ENCODE measurements at places on chromosomes 11 and 22.

DNA sequence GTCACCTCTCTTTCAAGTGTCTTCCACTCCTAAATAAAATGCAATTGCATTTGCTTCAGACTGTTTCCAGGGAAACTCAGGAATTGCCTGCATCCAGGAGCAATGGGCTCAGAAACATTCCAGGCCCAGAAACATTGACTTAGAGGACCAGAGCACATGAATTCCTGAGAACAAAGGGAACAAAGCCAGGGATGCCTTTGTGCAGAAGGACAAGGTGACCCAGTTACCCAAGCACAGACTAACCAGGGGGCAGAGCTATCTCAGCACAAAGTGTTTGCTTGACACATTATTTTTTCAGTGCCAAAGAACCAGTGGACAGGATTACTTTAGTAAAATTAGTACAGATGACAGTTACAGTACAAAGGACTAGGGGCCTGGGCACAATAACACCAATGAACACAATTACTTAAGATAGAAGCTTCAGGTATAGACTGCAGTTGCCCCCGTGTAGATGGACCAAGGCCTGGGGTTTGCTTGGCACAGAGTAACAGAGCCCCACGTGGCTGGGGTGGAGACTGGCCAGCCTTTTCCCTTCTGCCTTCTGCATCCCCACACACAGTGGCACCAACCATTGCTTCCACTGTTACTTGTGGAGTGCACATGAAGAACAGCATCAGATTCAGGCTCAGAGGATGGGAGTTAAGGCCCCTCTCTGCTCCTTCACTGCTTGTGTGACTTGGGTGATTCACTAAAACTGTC is 500.8 kb downstream of the INSC start:
- DNase-seq: no peak

GRCh38 chr11:104462341-104462740 is 298.4 kb upstream of the PDGFD start:
- no peak for DNase-seq

DNA sequence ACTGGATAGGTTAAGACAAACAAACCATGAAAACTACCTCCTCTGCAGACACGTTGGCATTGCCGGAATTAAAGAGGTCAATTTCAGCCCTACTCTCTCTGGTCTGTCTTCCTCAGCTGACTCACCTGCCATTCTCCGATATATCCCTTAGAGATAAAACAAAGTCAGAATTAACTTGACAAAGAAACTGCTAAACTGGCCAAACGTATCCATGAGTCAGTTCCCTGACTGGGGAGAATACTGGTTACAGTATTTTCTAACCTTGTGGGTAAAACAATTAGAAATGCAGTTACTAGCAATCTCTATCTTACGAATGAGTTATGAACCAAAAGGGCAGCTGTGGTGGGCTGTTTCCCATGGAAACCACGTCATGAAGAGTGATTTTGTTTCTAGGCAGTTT is 96.2 kb downstream of the RDX start:
- no peak for DNase-seq

GRCh38 chr11:64074239-64074638 is 38.5 kb downstream of the FLRT1 start:
- no peak for DNase-seq

DNA sequence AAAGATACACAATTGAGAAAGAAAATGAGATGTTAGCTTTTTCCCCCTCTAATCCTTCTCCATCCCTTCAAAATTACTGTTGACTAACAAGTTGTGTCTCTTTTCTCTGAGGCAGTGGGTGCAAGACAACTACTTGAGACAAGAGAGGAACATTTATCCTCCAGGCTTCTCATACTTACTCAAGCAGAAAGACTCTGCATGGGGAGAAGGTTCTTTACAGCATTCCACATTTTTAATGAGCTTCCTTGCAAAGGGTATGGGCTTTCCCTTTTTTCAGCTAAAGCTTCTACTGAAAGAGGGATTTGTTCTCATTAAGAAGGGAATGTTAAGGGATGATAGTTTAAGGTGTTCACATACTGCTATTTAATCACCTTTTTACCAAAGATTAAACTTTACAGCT is 47.8 kb downstream of the PAX6 start:
- DNase-seq: no peak

GRCh38 chr11:77267962-77268361 is 33.5 kb downstream of the GDPD4 start:
- no peak for DNase-seq
